ENCODE measurements at places on chromosomes 4 and X.
A peak's percentile ranks its signal among the peaks of the same experiment; 100 is the strongest.

DNA sequence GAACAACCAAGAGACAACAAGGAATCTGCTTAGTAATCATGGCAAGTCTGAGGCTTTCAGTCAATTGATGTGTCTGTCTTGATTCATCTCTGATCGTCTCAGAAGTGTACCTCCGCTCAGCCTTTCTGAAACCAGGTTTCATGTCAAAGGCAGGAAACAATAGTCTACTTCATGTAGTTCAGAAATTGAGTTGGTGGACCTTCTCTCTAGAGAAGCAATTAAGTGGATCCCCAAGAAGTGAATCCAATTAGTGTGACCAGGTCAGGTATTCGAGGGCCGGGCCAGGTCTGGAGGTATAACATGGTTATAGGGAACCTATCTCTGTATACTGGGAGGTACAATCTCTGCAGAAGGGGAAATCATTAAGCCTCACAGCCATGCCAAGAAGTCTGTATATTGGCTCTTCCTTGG, 32.0 kb downstream of the DAPP1 start:
- no peak for DNase-seq

DNA sequence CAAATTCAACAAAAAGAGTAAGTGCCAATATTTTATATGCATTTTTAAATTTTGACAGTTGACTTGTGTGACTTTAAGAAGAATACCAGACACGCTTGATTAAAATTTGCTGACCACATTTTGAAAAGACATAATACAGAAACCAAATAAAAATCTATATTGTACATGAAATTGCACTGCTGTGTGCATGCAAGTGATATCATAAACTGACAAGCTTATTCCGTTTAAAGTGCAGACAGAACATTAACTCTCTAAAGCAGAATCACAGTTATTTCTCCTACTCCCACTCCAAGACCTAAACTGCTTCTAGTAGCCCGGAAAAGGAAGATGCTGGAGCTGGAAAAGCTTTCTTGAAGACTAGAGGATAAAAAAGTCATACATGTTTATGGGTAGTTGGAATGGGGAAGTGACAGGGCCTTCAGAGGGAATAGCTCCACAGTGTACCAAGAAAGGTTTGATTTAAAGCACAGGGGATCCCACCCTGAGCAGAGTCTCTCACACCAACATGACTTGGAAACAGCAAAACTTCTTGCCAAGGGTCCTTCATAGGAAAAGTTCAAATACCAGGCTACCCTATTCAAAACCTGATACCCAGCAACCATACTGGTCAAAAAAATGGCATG, 34.1 kb upstream of the NAF1 start:
- DNase-seq = no peak

DNA sequence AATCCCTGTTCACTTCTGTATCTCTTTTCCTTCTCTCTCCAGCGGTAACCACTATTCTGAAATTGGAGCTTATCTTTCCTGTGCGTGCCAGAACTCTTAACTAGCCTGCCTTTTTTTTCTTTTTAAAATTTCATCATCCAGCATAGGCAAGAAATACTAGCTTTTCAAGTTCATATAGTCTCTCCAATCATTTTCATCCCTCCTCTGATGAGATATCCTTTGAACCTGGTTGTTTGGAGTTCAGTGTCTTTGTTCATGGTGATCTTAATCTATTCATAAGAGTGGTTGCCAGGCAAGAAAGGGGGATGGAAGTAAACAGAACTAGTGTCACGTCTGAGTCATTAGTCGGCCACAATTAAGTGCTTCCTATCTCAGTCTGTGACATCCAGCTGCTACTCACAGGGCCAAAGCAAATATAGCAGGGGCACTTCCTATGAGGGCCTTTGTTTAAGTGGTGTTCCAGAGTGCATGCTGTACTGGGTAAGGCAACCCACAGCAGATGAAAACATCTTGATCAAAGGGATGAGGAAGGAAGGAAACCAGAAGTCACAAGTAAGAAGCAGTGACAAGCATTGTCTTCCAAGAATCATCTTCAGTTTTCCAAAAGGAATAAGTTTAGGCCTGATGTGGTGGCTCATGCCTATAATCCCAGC, 56.4 kb upstream of the XIAP start:
- no peak for DNase-seq

GRCh38 chrX:113802837-113803236, 781.0 kb upstream of the HTR2C start:
- DNase-seq = no peak

GRCh38 chr4:22501715-22502095, 14.2 kb downstream of the ADGRA3 start:
- DNase-seq = no peak

GRCh38 chrX:109773374-109773773, 40.3 kb upstream of the ACSL4 start:
- no peak for DNase-seq

DNA sequence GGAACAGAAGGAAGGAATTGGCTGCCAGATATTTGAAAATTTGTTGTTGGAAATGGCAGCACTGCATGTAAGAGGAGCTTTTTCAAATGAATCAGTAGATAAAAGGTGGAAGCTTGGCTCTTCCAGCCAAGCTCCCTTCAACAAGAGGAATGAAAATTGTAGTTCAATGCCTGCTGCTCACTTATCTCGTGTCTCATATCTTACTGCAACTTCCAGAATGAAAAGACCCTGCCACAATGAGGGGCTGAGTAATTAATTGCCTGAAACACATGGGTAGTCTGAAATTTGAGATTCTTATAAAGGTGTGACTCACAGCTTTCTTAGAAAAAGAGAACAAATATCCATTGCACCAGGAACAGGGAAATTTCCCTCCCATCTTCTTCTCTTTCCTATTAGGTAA, 53.0 kb downstream of the HAND2 start:
- no peak for DNase-seq

DNA sequence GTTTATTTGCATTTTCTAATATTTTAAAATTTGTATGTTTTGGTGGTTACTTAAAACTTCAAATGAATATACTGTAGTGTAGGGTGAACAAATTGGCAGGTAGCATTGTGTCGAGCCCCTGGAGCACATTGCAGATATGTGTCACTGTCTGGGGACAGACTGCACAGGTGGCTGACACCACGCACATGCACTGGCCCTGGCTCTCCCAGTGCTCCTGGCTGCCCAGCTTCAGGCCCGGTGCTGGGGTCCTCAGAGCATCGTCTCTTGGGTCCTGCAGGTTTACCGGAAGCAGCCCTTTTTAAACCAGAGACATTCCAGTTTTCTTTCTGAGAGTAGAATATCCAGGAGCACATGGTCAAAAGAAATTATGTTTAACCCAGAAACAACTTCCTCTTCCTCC, 15.6 kb downstream of the BST1 start:
- no peak for DNase-seq

GRCh38 chr4:26321373-26322221, 783 bp downstream of the RBPJ start:
- DNase-seq = peak; percentile 15

- no peak for DNase-seq
Measured at GRCh38 chr4:151858356-151858755, 97.5 kb upstream of the GATB start.

DNA sequence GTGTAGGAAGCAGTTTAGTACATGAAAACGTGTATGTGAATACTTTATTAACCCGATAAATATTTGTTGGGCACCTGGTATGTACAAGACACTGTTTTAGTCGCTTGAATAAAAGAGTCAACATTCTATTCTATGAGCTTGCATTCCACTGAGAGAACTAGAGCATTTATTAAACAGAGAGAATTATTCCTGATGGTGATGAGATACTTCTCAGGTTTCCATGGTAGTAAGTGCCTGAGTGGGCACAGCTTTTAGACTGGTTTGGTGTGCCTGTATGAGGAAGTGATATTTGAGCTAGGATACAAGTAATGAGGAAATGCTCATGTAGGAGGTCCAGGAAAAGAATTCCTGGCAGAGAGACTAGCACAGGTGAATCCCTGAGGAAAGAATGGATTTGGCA, 94.2 kb downstream of the ATP10D start:
- no peak for DNase-seq

GRCh38 chr4:47913330-47913729, 1.1 kb downstream of the NFXL1 start:
- DNase-seq = no peak

DNA sequence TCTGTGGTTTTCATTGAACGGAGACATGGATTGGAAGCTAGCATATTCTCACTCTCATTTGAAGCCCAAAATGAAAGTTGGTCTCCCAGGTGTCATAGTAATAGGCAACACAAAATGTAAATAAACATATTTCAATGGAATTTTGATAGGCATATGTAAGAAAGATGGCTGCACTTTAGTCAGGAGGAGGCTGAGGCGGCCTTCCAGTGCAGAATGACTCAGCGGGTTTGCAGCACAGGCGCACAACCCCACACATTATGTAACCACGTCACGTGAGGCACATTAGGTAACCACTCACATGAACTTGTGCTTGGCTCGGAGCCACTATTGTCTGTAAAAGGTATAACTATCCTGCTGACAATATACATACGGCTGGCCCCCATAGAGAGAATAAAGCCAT, 381.7 kb downstream of the GPAT3 start:
- no peak for DNase-seq

DNA sequence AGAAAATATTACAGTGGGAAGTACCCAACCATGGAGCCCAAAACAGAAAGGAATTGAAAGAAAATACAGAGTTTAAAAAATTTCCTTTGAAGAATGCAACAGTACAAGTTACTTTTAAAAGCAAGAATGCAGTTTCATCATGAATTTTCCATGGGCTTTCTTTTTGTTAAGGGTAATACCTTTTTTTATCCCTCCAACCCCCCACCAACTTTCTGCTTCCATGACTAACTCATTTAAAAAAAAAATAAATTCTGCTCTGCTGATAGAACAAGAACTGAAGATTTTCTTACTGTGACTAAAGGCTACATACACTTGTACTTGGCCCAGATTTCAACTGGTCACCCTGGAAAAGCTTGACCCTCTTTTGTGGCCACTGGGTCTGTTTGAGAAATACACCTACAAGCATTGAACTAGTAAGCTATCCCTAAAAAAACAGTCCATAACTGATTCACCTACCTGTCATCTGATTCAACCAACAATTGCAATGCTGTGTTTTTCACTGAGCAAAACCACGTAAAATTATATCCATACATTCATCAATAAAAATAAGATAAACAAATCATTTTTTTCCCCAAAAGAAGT, 214.2 kb downstream of the NSUN7 start:
- no peak for DNase-seq

DNA sequence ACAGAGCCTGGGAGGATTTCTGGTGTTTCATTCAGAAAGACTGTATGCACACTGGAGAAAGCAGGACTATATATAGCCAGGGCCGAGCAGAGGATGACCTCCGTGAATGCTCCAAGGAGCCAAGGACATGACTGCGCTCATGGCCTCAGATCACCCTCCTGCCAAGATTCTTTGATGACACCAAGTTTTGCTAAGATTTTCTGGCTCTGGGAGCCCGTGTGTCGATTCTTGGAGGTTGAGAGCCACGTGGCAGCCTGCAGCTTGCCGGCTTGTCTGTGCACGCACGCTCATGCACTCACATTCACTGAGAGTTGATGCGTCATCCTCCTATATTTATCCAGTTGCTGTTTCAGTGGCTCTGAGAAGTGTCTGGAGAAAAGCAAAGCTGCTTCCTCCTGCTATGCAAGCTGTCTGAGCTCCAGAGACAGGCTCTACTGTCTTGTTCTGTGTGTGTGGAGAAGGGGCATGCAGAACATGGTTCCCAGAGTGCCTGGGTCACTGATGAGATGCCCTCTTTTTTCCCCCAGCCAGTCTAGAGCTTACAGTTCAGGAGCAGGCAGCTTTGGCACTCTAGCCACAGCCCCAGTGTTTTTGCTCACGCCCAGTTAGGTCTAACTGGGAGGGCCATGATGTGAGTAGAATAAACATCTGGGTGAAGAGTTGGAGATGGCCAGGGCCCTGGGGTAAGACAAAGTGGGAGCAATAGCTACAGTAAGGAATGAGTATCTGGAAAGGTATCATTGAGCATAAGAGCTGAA, 64.9 kb upstream of the SCOC start:
- DNase-seq = no peak

GRCh38 chr4:107561481-107561880, 158.6 kb downstream of the PAPSS1 start:
- DNase-seq = no peak

DNA sequence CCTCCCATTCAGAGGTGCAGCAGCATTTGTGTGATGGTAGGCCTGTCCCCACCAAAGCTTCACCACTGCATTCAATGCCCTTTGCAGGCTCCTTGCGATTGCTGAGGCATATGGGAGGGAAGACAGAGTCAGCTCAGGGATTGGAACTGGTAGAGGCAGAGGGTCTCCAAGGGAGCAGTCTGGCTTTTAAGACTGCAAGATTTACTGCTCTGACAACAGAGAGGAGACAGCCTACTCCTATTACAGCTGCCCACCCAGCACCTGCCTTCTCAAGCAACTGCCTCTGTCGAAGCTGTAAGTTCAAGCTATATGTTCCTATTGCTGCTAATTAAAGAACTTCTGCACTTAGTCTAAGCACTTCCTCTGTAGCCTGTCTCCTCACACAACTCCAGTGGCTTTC, 481.8 kb downstream of the FGF13 start:
- no peak for DNase-seq

GRCh38 chrX:11632732-11633131, 33.0 kb downstream of the ARHGAP6 start:
- no peak for DNase-seq

GRCh38 chrX:19886883-19887531, 393 bp downstream of the SH3KBP1 start:
- no peak for DNase-seq

DNA sequence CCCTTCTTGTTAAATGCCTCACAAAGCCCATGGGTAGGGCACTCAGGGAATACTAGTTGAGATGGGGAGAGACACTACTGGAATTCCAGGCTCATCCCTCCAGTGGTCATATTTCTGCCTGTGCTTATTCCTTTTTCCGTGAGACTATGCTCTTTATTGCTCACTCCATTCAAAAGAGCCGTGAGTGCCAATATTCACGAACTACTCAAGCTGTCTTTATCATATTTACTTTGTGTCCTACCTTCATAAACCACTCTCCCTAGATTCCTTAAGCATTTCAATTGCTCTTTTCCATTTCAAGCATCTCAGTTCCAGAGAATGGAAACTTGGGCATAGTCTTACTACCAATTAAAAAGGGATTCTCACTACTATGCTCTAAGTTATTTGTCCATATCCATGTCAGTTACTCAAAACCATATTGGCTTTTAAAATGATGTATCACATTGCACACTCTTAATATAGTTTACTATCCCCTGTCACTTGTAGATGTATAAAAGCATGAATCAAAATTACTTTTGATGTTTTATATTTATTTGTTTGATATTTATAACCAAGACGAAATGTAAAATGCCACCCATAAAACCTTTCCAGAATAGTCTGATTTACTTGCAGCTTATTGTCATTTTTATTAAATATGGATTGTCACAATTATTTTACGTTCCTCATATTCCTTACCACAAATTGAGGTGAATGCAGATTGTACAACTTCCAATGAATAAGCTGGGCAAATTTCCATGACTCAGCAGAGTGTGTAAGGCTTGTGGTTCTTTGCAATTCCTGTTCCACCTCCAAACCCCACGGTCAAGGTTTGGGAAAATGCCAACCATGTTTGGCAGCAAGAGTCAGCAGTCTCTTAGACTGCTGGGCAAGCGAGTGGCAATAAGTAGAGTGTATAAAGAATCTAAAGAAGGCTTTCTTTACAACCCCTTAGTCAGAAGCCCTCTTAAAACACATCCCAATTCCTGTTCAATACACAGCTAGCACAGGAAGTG, 24.4 kb downstream of the ENOX2 start:
- DNase-seq = no peak

- DNase-seq = no peak
Measured at GRCh38 chrX:13688384-13688957, 457 bp upstream of the RAB9A start.

- DNase-seq = no peak
Measured at GRCh38 chrX:14700982-14701381, 171.6 kb downstream of the GLRA2 start.

Measured in stimulated activated CD8-positive, alpha-beta memory T cell treated with anti-CD3 and anti-CD28 coated beads, Interleukin-12 subunit alpha, Interleukin-12 subunit beta, amount 100 ng/mL, for 4 hours (primary cell).